ENCODE measurements at places on chromosomes 2 and 18.

- DNase-seq, result no peak
Observed at GRCh38 chr18:32483002-32483401, 12.3 kb upstream of the GAREM1 start.

- no peak for DNase-seq
Observed at GRCh38 chr18:54440292-54440691, 82.6 kb downstream of the C18orf54 start.

GRCh38 chr2:16774091-16774490 lies 108.5 kb upstream of the CYRIA start:
- DNase-seq, result no peak

GRCh38 chr2:188677142-188677541 lies 297.0 kb upstream of the COL3A1 start:
- no peak for DNase-seq

Measured in epithelial cell of proximal tubule (primary cell).